CD4-positive, alpha-beta T cell treated with Interleukin-6 at 100 ng/mL for 8 hours (primary cell): ENCODE measurements at places on chromosomes 12 and 14.

- DNase-seq: no peak
Measured at GRCh38 chr12:54164387-54165145, 24.2 kb downstream of the SMUG1 start.

GRCh38 chr14:80465546-80466220 lies 254.4 kb upstream of the DIO2 start:
- no peak for DNase-seq

GRCh38 chr14:23357261-23357660 lies 4.6 kb upstream of the SLC22A17 start:
- no peak for DNase-seq

DNA sequence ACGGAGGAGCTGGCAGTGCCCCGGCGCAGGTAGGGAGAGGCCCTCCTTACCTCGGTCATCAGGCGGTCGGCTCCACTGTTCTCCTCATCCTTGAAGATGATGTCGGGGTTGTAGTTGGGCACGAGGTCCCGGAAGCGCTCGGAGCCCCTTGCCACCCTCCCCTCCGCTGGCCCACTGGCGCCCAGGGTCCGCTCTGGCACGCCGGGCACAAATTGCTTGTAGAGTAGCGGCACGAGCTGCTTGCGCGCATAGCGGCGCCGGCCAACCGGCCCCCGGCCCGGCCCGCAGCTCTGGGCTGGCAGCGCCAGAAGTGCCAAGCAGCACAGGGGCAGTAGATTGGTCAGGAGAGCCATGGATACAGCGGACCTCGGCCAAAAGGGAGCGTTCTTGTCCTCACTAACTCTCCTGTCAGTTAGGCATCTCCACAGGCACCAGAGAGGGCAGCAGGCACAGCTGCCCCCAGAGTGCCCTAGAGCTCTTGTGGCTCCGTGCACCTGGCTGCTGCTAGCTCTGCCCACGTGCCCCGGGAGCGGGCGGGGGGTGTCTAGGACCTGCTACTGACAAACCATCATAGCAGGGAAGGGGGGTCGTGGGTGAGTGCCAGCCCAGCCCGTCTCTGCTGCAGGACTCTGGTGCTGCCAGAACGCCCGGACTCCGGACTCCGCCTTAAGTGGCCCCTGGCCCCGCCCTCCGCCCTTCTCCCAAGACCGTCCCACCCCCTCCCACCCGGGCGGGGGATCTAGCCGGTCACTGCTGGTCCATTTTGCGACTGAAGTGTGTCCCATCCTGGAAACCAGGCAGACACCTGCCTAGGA lies at the start of gene DHH:
Gene DHH (minus strand): TSS at position 642 of the 815 bp plus-strand sequence. CDS start 289 bp downstream, at position 353.
- DNase-seq: no peak

- DNase-seq: no peak
Measured at GRCh38 chr12:129337413-129337812, 484.1 kb downstream of the GLT1D1 start.

- DNase-seq: no peak
Measured at GRCh38 chr12:111034886-111035577, 114.7 kb upstream of the MYL2 start.

GRCh38 chr12:69474456-69474855 lies 4.3 kb downstream of the FRS2 start:
- DNase-seq: no peak

- DNase-seq: peak; percentile 41
Measured at GRCh38 chr12:103503546-103504480, 8.0 kb upstream of the C12orf42 start.

- DNase-seq: no peak
Measured at GRCh38 chr14:75268633-75269550, 9.7 kb upstream of the FOS start.

DNA sequence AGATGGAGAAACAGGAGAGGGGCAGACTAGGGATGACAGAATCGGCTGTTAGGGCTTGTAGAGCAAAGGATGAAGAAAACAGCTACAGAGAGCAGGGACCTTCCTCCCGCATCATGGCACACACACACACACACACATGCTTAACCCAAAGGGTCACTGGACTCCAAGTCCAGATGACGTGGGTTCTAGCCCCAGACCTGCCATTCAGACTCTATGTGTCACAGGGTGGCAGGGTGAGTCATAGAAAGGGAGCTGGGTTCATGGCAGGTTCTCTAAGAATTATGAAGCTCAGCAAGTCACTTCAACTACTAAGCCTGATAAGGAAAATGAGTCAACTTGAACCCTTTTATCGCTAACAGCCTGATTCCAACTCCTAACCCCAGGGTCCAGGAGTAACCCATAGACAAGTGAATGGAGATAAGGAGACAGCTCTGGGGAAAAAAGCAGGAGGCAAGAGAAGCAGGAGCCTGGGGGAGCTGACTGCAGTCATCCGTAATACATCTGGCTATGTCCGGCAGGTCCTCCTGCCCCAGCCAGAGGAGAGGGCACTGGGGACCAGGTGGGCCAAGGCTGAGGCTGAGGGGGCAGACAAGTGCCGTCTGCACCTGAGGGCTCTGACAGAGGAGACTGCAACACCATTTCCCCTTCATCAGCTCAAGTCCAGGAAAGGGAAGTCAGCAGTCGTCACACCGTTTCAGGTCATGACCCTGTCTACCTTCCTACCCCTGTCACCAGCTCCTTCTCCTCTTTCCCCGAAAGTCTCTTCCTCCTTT lies 3.6 kb upstream of the TNFRSF1A start:
- no peak for DNase-seq

DNA sequence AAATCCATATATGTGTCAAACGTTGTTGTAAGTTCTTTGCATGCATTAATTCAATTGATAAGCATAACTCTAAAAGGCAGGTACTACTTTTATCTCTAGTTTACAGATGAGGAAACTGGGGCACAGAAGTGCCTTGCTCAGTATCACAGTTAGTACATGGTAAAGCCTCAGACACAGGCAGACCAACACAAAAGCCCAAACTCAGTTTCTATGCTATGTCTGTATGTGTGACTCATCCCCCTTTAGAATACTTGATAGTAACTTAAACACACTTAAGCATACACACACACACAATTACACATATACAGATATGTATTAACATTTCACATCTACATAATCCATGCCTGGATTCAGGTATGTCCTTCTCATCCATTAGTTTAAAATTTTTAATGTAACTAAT lies 88.0 kb downstream of the EPS8 start:
- no peak for DNase-seq

DNA sequence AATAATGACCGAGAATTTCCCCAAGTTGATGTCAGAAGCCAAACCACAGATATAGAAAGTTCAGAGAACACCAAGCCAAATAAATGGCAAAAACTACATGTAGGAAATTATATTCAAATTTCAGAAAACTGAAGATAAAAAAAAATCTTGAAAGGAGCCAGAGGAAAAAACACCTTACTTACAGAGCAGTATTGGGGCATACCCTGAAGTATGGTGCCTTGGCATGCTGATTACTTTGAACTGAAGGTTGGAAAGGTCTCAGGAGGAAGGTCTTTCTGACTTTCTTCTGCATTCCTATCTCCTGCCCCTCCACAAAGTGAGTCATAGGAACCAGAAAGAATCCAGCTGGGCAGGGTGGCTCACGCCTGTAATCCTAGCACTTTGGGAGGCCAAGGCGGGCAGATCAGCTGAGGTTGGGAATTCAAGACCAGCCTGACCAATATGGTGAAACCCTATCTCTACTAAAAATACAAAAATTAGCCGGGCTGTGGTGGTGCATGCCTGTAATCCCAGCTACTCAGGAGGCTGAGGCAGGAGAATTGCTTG lies 8.8 kb upstream of the FGF6 start:
- DNase-seq: no peak

GRCh38 chr14:74610866-74611649 lies 979 bp downstream of the LTBP2 start:
- no peak for DNase-seq

- peak; percentile 58 for DNase-seq
Measured at GRCh38 chr12:118377884-118378470, 1.6 kb downstream of the SUDS3 start.

DNA sequence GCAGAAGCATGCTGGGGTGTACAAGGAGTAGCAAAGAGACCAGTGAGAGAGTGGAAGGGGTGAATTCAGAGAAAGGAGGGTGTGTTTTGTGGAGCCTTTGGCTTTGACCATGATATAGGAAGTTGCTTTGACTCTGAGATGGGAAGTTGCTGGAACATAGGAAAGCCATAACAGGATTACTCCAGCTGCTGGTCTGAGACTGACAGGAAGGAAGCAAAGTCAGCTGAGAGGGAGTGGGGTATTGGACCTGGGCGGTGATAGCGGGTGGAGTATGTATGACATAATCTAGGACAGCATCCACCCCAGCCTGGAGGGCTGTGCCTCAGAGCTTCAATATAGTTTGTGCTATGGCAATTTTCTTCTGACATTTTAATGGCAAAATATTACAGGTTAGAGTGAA lies 324.4 kb downstream of the PDZRN4 start:
- no peak for DNase-seq

- DNase-seq: no peak
Measured at GRCh38 chr12:110249105-110249504, 31.9 kb upstream of the ATP2A2 start.

- DNase-seq: no peak
Measured at GRCh38 chr12:14614704-14615121, 47.0 kb upstream of the PLBD1 start.

DNA sequence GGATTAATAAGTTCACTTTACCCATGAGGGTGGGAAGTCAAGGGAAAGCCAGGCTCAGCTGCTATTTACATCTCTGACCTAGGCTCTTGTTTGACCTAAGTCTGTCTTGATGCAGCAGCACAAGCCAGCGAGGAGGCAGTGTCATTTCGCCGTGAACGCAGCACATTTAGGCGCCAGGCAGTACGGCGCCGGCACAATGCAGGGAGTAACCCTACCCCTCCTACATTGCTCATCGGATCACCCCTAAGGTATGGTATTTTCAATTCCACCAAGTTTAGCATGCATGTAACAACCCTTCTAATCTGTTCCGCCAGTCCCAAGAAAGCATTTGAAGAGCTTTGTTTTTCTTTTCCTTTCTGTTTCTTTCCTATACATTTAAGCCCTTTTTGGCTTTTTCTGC lies 81.2 kb downstream of the PCNX1 start:
- peak; percentile 33 for DNase-seq

DNA sequence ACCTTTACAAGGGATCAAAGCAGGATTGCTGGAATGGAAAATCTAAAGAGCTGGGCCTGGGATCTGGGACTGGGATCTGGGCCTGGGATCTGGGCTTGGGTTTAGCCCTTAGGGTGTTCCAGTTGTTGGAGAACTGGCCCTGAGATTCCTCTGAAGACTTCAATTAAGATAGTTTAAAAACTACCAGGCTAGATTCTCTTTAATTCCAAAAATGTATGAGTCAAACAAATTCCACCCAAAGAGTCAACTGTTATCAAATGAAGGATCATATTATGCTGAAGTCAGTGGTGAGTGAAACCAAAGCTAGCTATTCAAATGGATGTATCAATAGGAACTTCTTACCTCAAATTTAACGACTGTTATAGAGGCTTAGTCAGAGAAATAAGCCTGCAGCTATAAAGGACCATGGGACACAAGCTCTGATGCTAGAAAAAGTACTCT lies 40.5 kb downstream of the LIMA1 start:
- DNase-seq: no peak
